ENCODE measurements at places on chromosomes 1 and 21.

DNA sequence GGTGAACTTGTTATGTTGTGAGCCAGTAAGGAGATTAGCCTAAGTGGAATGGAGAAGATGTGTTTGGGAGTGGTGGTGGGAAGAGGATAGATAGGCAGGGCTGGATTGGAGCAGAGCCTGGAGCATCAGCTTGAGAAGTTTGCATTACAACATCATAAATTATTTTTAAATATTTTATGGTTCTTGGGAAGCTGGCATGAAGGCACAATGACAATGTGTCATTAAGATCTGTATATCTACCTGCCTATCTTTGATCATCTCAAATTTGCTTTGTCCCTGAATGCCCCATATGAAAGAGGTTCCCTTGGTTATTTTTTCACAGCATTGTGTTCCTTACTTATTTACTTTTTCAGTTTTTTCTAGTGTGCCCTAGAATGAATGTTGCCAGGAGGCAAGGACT lies 32.3 kb downstream of the HRNR start:
- DNase-seq: no peak

DNA sequence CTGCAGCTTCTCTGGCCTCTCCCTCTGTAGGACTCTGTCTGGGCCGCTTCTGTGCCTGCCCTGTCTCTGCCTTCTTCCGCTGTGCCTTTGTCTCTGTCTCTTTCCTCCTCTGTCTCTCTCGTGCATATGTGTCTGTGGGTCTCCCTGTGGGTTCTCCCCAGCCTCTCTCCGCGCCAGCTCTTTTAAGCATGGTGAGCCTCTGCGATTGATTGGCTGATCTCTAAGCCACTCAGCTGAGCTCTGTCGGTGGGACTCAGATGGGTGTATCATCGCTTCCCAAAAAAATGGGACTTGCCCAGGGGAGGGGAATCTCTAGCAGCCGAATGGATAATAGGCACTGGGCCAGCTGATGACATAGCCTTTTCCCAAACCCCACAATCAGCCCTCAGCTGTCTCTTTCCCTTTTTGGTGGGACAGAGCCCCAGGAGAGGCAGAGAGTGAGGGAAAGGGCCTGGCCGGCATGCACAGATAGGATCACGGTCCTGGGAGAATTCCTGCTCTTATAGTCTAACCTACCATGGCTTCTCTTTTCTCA lies at the start of gene ADAMTS4:
Gene ADAMTS4 (minus strand): TSS at position 158 of the 535 bp plus-strand sequence. CDS start 427 bp downstream, outside the sequence.
- DNase-seq: no peak

DNA sequence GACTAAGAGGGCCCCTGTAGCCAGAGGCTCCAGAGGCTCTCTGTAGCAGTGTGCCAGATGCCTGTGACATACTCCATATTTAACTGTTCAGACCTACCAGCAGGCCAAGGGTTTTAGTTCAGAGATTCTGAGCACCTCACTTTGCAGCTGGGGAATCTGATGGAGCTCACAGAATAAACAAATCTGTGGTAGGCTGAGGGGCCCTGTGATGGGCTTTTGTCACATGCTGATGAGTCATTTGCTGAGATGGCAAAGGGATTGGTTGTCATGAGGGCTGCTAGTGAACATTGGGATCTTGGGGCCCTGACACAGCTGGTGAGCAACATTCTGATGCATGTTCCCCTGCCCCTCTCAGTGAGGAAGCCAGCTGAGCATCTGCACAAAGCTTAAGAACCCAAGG lies 482.2 kb downstream of the CAMTA1 start:
- no peak for DNase-seq

DNA sequence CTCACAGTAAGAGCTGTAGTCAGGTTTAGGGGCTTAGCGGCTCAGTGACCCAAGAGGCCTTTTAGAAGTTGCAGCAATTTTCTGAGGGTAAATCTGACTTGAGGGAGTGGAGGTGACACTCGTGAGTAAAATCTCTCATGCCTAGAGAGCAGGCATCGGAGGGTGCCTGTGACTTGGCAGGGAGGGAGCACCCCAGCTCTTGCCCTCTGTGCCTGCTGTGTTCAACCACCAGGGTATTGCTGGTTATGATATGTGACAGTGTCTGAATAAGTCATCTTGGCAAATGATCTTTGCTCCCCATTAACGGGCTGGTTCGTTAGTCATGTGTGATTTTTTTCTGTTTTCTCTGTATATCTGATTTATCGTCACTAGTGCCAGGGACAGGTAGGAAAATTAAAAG lies 5.9 kb downstream of the MAN1C1 start:
- peak; percentile 30 for DNase-seq

GRCh38 chr1:64282351-64282750 lies 78.9 kb downstream of the UBE2U start:
- DNase-seq: no peak

- DNase-seq: no peak
Observed at GRCh38 chr1:15322648-15323350, 75.8 kb downstream of the FHAD1 start.

All from CD4-positive, alpha-beta T cell treated with Interferon alpha-2 for 1 hour (primary cell).